Brain microvascular endothelial cell (primary cell): ENCODE measurements at places on chromosomes 1 and 21.

- DNase-seq = peak; percentile 88
Observed at GRCh38 chr1:205918955-205919746, 24.1 kb downstream of the SLC26A9 start.

GRCh38 chr1:87795615-87796337 is 467.1 kb downstream of the LMO4 start:
- DNase-seq = no peak

DNA sequence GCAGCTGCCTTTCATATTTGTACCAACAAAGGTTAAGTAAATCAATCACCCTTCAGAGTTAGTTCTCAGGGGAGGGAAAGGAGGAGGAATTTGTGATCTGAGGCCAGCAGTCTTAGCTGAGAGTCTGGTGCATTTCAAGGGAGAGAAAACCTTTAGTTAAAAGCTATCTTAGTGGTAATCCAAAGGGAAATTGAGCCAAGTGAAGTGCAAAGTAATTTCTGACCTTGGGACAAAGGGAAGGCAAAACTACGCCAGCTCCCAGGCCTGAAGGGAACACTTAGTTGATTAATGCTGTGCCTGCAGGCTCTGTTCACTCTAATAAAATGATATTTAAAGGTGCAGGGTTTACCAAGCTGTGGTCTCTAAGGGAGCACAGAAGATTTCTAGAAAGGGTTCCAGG is 23.1 kb upstream of the FMOD start:
- DNase-seq = no peak

DNA sequence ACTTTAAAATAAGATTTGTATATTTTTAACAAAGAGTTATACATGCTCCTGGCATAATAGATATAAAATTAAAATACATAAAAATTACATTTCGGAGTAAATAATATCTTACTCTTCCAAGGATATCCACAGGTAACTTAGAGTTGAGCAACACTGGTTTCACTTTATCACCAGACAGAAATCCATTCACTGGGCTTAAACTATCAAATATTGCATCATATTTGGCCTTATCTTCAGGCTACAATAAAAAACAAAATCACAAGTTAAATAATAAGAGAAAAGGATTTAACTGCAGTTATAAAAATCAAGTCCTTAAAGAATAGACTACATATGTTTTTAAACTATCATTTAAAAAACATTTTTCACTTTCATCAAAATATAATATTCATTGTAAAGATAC is 55.5 kb downstream of the EPS15 start:
- no peak for DNase-seq

DNA sequence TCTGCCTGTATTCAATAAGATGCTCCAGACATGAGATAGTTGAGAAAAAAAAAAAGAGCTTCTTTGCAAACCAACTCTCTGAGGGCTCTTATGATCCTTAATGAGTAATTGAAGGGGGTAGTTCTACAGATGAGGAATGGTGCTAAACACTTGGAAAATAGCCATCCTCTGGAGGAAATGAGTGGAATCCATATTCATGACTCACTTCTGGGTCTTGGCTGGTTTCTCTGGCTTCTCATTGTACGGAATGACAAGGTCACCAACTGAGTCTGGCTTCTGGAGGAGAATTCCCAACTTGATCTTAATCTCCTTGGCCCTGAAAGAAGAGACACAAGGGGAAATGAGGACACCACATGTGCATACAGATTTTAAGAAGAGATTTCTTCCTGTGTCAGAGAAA is 34.7 kb downstream of the RGS5 start:
- DNase-seq = peak; percentile 94

DNA sequence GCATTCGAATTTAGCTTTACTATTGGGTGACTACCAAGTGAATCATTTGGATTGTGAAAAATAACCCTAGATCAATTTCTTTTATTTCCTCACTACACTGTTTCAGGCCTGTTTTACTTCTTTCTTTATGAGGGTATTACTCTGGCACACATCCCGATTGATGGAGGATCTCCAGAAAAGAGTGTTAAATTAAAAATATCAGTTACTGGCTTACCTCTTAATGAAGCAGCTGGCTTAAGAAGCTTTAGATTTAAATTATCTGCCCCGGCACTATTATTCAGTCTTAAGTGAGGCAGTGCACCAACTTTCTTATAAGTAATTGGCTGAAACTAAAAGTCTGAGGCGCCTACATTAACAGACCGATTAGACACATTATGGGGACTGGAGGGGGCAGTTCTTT is 1097.4 kb downstream of the TTLL7 start:
- no peak for DNase-seq

GRCh38 chr1:36571106-36571505 is 88.4 kb upstream of the CSF3R start:
- no peak for DNase-seq

- DNase-seq = peak; percentile 92
Observed at GRCh38 chr1:23198373-23198772, 18.9 kb downstream of the HTR1D start.

DNA sequence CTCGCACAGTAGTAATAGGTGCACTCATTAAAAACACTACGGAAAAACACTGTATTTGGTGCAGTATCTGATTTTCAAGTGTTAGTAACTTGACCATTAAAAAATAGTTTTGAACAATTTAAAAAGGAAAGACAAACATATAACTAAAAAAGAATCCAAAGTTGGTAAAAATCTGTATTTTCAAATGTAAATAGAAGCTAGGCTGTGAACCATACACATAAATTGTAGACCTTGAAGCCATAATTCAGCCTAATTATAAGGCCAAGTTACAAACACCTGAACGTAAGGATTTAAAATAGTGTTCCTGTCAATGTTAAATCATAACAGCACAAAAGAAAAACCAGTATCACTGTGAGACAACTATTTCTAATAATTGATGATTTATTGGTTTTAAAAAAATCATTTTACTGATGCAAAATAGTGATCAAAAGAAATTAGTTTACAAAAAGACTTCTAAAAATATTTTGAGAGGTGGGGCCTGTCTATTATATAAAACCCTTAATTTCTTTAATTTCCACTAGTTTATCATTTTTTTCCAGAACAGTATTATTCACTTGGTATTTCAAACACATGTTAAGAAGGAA is 4.5 kb downstream of the IRF2BP2 start:
- DNase-seq = no peak

DNA sequence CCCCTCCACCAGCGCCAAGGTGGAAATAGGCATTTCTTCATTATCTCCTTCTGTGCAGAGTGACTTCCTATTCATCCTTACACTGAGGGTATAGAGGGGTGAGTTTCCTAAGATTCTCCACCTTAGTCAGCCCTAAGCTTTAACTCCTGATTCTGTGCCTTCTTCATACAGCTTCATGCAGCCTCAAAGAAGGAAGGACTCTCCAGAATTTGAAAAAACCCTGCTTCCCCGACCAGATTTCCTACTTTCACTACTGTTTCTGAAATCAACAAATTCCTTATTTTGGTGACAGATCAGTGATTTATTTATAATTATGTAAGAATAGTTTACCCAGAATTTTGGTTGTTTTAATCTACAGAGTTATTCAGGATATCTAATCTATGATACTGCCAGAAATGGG is 28.6 kb downstream of the GFI1 start:
- DNase-seq = no peak

DNA sequence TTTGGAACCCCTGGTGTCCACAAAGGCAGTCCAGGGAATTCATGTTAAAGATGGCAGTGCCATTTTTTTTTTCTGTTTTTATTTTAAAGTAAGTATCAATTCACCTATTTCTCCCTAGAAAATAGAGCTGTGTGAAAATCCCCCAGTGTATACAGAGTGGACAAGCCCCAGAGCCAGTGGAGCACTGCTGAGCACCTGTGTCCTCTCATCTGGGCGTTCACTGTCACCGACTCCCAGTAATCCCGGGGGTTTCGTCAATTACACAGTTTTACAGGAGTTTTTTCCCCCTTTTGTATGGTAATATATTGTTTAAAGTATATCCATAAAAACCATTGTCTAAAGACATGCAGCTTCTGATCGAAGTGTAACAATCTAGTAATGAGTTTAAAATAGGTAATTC is 175.8 kb downstream of the SDCCAG8 start:
- no peak for DNase-seq

GRCh38 chr1:231964961-231965360 is 338.4 kb downstream of the DISC1 start:
- DNase-seq = no peak

GRCh38 chr1:63906047-63906704 is 132.4 kb downstream of the ROR1 start:
- no peak for DNase-seq

DNA sequence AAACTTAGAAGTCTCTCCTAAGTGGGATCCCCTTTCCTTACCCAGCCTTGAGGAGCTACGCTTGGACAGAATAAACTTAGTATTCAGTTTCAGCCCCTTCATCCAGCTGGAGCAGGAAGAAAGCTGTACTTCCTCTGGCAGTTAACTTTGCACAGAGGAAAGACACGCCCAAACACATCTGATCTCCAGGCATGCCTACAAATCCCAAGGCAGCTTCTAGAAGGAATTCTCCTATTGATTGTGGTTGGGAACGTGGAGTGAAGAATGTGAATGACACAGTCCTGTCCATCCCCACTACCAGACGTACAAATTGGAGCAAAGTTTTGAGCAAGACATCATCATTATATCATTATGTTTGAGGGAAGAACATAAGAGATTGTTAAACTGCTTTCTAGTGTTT is 6.6 kb upstream of the AK4 start:
- peak; percentile 34 for DNase-seq

- DNase-seq = no peak
Observed at GRCh38 chr1:21716169-21716568, 47.0 kb upstream of the RAP1GAP start.

GRCh38 chr1:243301059-243301458 is 45.2 kb downstream of the SDCCAG8 start:
- no peak for DNase-seq

- DNase-seq = no peak
Observed at GRCh38 chr1:211829343-211830054, 1.1 kb downstream of the LPGAT1 start.

GRCh38 chr1:43933386-43934100 is at the start of gene ARTN:
Gene ARTN (plus strand): TSS chr1:43933801. CDS start chr1:43935657, 1,856 bp downstream.
- no peak for DNase-seq

DNA sequence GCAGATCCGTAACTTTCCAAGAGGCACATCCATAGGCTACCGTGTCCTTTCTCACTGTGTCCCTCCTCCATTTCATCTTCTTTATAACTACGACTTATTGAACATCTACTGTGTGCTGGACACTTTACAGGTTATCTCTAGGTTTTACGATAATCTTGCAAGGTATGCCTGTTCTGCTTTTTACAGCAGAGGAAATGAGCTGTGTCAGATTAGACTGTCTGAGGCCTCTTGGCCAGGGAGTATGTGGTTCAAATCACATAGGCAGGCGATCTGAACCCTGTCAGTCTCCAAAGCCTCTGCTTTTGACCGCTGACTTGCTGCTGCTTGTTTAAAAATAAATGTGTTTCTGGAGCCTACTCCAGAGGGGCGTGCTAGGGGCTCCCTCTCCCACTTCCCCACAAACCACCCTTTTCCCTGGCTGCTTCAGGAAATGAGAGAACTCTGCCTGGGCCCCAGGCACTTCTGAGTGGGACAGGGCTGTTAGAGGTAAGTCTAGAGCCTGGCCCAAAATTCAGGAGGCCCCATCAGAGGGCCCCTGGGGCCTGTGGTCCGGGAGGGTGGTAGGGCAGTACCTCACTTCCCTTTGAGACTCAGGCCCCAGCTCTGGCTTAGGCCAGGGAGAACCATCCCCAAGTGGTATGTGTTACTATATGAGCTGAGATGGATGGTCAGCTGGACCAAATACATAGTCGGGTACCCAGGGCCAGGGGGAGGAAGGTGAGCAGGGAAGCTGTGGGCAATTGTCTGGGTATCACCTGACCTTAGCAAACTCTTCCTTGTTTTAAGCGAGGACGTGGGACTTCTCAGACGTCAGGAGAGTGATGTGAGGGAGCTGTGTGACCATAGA is 4.4 kb downstream of the PSEN2 start:
- DNase-seq = no peak

- DNase-seq = no peak
Observed at GRCh38 chr21:45505416-45506021, 36.7 kb downstream of the SLC19A1 start.

- DNase-seq = no peak
Observed at GRCh38 chr21:38507374-38507942, 9.2 kb upstream of the ERG start.

DNA sequence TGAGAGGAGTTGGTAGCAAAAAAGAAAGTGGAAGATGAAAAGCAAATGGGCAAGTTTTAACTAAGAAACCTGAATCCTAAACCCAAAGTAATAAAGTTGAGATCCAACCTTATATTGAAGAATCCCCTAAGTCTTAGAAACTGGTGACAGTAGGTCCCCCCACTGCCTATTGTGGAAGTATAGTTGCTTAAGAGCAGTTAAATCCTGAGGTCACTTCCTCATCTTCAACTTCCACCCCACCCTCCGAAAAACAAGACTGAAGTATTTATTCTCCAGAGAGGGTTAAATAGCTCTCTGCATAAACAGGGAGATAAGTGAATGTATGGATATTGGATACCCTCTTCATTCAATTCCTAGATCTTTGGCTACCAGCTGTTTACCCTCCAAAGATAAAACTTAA is 3.3 kb upstream of the DSTYK start:
- no peak for DNase-seq

GRCh38 chr1:32612189-32612881 is 38.0 kb downstream of the ZBTB8OS start:
- peak; percentile 72 for DNase-seq

GRCh38 chr1:243924588-243925349 is 74.7 kb upstream of the AKT3 start:
- DNase-seq = peak; percentile 24

GRCh38 chr1:67648582-67649326 is 36.2 kb upstream of the GADD45A start:
- DNase-seq = no peak

DNA sequence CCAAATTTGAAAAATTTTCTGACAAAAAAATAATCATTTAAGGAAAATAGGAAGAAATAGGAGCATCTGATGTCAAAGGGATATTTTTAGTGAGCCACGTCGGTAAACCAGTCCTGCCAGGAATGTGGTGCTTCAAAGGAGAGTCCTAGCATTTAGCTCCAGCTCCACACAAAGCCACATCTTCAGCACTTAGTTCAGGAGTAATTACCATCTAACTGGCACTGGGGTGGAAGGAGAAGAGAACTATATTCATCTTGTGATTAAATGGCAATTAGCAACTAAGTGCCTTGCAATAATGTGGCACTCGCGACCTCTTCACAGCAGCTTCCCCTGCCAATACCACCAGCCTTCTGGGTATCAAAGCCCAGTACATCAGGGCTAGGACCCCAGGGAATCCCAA is 409.1 kb downstream of the SETD4 start:
- DNase-seq = no peak

DNA sequence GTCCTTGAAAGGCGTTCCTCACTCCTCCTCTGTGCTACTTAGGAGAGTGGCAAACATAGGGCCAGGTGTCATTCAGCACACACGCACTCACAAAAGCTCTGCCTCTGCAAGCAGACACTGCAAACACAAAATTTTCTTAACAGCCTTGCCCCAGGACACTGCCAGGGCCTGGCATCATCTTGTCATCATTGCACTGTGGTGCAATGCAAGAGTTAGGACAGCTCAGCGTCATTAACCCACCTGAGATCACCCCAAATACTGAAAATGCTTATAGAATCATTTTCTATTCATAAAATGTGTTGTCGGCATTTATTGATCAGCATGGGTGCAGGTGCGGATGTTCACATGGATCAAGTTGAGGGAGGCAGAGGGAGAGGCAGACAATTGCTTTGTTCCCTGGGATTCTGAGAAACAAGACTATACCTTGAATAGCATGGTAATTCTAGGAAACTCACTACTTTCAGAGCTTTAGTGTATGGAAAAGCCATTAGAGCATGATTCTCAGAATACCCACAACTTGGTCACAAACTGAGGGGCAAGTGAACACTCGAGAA is 3.0 kb downstream of the ADAM30 start:
- no peak for DNase-seq
